ENCODE measurements at places on chromosomes 7 and 10. TPM values are rescaled to one million over a fixed set of nuclear protein-coding genes. Genes with fewer than 3 reads are reported as not detected.

Gene PHYHIPL
- total RNA-seq: 0.30 TPM

Gene FAM25G
- total RNA-seq: not detected

Gene PAX4
- 0.67 TPM for total RNA-seq

Gene CHN2
- 19.8 TPM for total RNA-seq

Gene PAPSS2
- total RNA-seq: 310 TPM

Gene SLC16A12
- 0.24 TPM for total RNA-seq

Gene CTAGE6
- total RNA-seq: not detected

Gene NXPH1
- not detected for total RNA-seq

Gene ZNF277
- 27.4 TPM for total RNA-seq

Gene CCDC3
- 2.1 TPM for total RNA-seq

Gene GSDME
- 1.0 TPM for total RNA-seq

Gene TRPV6
- total RNA-seq: 0.05 TPM

Gene TASOR2
- total RNA-seq: 41.4 TPM

Gene ITPRID1
- total RNA-seq: 0.91 TPM

Measured in colonic mucosa (tissue), 4 donors.